ENCODE measurements at places on chromosomes 13 and 19. TPM values are rescaled to one million over a fixed set of nuclear protein-coding genes. Genes with fewer than 3 reads are reported as not detected.

DNA sequence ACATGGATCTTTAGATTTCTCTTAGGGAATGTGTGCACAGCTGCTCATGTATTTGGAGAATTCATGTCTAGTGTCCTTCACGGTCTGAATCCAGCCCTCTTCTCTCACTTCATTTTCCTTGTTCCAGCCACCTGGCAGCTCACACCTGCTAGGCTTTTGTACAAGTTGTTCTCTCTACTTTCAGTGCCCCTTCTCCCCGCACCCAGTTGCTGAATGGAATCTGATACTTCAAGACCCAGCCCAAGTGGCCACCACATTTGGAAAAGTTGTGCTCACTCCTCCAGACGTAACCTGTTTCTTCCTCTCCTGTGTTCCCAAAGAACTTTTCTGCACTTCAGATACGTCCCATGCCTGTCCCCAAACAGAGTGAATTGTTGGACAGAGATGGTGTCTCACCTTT, 235.6 kb downstream of the SHISA2 start:
- no peak for DNase-seq

- DNase-seq: no peak
These were observed 24.8 kb upstream of the LAIR1 start for GRCh38 chr19:54389553-54389952.

DNA sequence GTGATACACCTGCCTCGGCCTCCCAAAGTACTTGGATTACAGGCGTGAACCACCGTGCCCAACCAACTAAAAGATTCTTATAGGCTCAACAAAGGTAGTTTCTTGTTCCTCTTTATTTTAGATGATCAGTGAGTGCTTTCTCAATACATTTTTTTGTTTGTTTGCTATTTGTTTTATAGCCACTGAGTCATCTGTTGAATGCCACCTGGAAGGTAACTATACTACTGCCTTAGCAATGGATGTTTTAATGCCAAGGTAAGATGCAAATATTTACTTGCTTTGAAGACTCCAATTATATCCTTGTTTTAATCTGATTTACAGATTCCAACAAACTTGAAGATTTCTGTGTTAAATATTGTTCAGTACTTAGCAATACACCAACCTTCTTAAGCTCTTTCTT, 2807.4 kb upstream of the PCDH20 start:
- no peak for DNase-seq

- DNase-seq: no peak
These were observed 14.8 kb downstream of the RB1 start for GRCh38 chr13:48318377-48318811.

DNA sequence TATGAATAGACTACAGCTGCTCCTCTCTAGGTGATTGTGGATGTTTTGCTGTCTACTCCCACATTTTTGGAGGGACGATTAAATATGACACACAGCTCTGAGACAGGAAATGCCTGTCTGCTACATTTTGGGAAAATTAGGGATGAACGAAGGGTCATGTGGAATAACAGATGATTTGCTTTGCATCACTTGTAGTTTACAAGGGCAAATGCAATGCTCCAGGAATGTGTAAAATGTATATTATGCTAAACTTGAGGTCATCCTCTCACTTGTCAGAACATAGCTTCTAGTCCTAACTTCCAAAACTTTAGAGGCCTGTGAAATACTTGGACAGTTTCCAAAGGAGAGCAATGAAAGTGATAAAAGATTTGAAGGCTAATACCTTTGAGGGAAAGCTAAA, 284.2 kb upstream of the DACH1 start:
- no peak for DNase-seq

- no peak for DNase-seq
These were observed 80.2 kb downstream of the SPACA7 start for GRCh38 chr13:112456138-112457056.

DNA sequence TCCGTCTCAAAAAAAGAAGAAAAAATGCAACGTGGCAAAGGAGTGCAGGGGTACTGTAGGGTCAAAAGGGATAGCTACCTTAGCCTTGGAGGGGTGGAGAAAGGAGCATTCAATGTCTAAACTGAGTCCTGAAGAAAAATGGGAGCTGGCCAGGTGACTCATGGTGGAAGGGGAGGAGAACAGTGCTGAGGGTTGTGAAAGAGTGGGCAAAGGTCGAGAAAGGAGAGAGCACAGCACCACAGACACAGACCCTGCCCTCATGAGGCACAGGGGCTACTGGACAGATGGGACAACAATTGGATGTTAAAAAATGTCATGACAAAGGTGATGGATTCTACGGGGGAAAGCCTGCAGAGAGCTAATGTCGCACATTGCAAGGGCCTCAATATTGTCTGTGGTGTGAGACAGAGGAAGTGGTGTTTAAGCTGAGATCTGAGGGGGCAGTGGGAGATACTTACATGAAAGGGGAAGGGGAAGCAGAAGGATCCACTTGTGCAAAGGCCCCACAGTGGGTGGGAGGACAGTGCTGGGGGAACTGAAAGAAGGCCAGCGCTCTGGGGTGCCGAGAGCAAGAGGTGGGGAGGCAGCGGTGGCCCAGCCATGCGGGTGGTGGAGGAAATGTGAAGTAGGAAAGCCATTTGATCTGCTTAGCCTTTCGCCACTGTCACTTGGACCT, 42.9 kb upstream of the URAD start:
- peak; percentile 50 for DNase-seq

Gene TNNI3
- 5,071 TPM for total RNA-seq

- DNase-seq: no peak
These were observed 210.1 kb downstream of the MAB21L1 start for GRCh38 chr13:35266412-35266811.

DNA sequence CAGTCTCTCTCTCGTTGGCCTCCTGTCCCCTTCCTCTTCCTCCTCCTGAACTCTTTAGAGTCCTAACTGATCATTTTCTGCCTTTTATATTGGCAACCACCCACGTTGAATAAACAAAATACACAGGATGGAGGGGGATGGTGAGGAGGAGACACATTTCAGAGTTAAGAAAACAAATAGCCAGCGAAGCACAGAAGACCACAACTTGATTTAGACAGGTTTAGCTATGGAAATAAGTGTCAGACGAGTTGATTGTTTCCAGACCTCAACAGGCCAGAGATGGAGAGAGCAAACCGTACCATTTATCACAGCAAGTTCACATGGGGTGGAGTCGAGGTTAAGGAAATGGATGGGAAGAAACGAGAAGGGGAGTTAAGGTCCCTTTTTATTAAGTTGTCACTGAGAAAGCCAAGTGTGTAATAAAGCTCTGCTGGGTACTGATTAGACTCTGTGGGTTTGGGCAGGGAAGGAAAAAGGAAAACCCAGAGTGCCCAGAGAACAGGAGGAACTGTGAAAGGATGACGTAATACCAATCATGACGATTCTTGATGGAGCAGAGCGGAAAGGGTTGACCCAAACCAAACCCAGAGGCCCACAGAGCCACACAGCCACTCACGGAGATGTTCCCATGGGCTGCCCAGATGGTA, 11.1 kb upstream of the SERP2 start:
- no peak for DNase-seq

DNA sequence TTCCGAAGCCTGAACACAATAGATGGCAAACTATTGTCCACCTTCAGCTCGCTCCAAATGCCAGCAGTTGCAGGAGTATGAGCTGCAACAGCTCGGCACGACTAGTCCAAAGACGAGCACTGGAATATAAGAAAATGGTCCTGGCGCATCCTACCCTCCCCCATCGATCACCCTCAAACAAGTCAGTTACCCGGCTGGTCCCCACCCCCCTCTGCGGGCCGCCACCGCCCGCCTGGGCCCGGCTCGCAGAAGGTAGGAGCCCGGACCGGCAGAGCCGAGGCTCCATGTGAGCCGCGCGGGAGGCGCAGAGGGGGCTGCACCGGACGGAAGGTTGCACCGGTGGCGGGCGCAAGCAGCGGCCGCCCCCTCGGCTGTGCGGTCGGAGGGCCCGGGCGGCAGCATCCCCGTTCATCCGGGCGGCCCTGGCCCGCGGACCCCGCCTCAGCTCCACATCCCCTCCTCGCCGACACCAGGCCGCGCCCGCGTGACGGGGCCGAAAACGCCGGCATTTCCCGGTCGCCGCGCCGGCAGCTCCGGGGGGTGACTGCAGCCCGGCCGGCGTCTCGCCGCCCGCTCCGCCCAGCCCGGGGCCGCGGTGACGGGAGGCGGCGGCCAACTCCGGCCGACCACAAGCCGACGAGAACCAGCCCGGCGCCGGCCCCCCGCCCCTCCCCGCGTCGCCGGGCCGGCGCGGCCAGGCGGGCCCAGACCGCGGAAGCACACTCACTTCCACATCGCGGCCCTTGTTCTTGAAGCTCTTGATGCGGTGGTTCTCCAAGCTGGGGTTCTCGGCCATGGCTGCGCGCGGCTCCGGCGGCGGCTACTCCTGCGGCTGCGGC, 552 bp downstream of the KPNA3 start:
- no peak for DNase-seq

- DNase-seq: peak; percentile 33
These were observed 507 bp downstream of the ALG5 start for GRCh38 chr13:36998624-36999041.

- DNase-seq: no peak
These were observed 26.4 kb upstream of the CCNE1 start for GRCh38 chr19:29785360-29785759.

DNA sequence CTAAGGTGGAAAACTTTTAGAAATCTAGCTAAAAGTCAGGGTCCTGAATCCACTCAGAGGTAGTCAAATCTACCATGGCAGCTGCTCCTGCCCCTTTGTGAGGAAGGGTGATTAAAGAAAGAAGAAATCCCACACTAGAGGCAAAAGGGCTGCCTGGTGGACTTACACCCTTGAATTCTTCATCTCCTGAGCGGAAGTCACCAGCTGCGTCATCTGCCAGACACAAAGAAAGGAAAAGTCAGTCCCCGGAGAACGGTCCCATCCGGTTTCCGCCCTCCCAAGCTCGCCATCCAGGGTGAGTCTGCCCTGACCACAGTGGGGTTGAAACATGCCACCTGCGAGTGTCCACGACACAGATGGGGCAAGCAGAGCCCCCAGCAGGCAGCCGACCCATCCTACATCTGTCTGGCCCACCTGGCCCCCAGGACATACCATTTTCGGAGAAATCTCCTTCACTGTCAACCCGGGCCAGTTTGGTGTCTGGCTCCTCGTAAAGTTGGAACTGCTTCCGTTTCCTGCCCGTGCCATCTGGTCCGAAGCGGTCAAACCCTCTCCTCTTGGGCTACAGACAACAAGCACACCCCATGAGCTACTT, 7.7 kb downstream of the AKAP8 start:
- peak; percentile 16 for DNase-seq

Gene CYP2F1
- total RNA-seq: not detected

Data from left ventricle myocardium superior (tissue), 1 donor.